Cardiac septum (tissue), 1 donor: ENCODE measurements at places on chromosomes 7 and 10. TPM values are rescaled to one million over a fixed set of nuclear protein-coding genes. Genes with fewer than 3 reads are reported as not detected.

PLEKHS1 gene
- total RNA-seq, result not detected

DNA sequence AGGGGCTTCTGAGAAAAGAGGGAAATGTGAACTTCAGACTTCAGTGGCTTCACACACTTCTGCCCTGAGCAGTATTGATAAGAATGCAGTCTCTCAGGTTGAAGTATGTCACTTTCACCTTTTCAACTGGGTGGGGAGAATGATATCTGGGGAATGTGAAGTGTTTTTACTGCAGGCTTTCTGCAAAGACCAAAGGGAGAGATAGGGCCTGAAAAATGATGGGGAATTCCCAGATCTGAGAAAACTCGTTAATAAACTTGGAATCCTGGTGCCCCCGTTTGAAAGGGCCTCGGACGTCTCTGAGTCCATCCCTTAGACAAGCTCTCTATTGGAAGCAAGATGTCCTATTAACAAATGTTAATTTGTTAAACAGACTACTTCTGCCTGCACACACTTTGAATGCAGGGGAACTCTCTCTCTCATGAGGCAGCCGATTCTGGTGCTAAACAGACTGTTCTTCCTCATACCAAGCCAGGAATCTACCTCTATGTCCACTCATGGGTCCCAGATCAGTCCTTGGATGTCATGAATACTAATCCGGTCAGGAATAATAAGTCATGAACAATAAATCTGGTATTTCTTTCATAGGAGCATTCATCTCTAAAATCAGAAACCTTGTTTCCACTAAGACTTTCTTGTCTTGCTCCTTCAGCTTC lies 193.6 kb downstream of the JCAD start:
- no peak for DNase-seq

- no peak for DNase-seq
These were observed 102.8 kb upstream of the NUPR2 start for GRCh38 chr7:56219017-56219416.

DNA sequence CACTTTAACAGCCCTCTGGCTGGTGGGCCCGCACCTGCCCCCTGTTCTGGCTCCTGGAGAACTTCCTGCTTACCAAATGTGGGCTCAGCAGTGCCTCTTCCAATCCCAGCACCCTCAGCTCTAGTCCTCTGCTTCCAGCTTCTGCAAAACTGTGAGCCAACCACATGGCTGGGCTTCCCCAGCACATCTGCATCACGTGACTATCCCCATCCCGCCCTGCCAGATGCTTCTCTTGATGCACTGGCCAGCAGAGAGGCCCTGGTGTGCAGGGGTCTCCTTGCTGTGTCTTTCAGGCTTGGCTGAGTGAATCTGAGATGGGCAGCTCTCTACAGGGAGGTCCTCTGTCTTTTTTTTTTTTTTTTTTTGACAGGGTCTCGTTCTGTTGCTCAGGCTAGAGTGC lies 43.8 kb upstream of the DMBT1 start:
- no peak for DNase-seq

- DNase-seq, result no peak
These were observed 91.6 kb downstream of the ETV1 start for GRCh38 chr7:13897819-13898218.
